ENCODE measurements at places on chromosomes 4 and X.

- no peak for DNase-seq
Measured at GRCh38 chrX:20418379-20419150, 151.9 kb upstream of the RPS6KA3 start.

DNA sequence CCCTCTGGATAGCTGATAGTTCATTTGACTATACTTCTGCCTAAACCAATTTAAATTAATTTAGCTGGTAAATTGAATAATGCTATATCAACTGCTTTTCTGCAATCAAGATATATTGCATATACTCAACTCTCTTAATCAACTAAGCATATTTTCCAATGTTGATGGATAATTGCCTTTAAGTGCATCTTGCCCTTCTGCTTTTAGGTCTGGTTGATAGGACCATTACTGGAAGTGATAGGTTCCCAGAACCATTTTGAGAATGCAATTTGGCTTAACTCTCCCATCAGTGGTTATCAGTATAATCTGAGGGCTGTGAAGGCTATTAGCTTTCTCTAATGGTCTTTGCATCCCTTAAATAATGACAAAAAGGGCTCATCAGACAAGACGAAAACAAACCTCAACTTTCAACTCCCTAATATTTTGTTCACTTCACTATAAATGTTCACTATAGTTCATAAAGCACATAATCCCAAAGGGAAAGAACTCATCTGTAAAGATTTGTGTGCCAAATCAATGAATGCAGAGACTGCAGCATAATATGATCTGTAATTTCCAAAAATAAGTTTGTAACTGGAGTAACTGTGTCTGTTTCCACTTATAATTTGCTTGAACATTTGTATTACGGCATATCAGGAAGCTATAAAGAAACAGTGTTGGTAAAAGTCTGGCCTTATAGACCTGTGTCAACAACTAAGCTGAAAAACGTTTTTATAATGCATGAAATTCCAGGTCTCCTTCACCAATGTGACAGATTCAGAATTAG is 273.6 kb downstream of the FBXO8 start:
- DNase-seq, result no peak

DNA sequence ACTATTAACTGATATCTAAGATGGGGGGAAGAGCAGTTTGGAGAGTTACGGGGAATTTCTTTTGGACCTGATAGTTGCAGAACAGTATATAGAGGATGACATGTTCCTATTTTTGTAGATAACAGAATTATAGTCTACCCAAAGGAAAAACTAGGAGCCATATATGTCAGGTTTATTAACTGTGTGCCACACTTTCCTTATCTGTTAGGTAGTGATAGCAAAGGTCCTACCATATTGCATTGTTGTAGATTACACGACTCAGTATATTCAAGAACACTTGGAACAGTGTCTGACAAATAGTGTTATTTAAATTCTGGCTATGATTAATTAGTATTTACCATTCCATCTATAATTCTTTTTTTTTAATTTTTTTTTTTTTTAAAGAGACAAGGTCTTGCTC is 175.3 kb downstream of the NR3C2 start:
- DNase-seq, result no peak

- no peak for DNase-seq
Measured at GRCh38 chr4:155734065-155734464, 24.8 kb upstream of the GUCY1B1 start.

DNA sequence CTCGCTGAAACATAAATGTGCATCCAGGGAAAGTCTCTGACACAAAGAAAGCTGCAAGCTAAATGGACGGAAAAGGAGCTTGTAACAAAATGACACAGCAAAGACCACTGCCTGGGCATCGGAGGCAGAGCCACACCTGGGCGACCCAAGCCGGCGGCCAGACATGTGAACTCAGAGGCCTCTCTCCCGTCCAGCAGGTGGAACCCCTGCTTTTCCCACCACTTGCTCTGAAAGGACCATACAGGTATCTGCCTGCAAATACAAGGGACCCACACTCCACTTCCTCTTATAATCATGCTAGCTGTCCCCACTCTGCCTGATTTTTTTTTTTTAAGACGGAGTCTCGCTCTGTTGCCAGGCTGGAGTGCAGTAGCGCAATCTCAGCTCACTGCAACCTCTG is 12.0 kb downstream of the CPLX1 start:
- DNase-seq, result no peak

DNA sequence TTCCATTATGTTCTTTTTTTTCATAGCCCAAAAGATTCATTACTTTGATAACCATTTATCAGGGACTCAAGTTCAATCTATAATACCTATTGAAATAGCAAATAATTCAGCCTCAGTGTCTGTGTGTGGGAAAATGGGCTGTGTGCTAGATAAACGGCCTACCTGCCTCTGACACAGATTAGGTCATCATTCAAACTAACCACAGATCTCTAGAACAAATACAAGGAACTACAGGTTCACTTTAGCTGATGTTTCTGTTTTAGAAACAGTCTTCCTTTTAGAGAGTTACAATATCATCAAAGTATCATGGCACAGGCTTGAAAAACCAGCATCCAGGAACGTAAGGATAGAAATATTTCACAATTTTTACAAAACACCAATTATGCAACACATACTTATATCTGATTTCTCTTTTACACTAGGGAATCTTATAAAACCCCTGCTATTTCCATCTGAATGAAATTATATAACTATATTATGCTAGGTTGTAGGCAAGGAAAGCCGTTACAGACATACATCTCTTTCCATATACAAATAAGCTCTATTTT is 56.6 kb upstream of the MAB21L2 start:
- DNase-seq, result no peak

- DNase-seq, result no peak
Measured at GRCh38 chr4:81647388-81647787, 175.7 kb upstream of the RASGEF1B start.

- DNase-seq, result no peak
Measured at GRCh38 chr4:47974566-47974965, 41.9 kb downstream of the CNGA1 start.

DNA sequence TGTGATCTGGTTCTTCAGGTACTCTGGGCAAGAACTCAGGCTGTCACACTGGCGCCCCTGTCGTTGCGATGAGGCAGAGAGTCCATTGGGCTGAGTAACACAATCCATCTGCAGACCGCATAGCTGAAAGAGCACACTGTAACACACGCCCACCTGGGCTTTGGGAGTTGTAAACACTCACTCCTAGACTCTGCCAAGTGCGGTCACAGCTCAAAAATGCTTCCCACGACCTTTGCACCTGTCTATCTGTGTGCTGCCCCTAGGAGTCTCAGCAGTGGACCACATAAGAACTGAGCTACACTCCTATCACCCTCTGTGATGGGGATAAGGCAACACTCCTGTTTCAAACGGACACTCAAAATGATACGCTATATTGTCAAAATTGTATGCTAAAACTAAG is 2028.3 kb downstream of the PCDH7 start:
- DNase-seq, result no peak

- no peak for DNase-seq
Measured at GRCh38 chr4:89492581-89493071, 185.0 kb upstream of the GPRIN3 start.

DNA sequence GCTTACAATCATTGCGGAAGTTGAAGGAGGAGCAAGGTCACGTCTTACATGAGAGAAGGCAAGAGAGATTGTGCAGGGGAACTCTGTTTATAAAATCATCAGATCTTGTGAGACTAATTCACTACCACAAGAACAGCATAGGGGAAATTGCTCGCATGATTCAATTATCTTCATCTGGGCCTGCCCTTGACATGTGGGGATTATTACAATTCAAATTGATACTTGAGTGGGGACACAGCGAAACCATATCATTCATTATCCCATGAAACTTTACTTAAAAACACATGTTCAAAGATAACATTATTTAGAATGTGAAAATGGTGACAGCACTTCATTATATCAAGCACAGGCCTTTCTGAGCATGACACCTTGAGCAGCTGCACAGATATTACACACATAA is 1087.8 kb downstream of the C4orf33 start:
- no peak for DNase-seq

DNA sequence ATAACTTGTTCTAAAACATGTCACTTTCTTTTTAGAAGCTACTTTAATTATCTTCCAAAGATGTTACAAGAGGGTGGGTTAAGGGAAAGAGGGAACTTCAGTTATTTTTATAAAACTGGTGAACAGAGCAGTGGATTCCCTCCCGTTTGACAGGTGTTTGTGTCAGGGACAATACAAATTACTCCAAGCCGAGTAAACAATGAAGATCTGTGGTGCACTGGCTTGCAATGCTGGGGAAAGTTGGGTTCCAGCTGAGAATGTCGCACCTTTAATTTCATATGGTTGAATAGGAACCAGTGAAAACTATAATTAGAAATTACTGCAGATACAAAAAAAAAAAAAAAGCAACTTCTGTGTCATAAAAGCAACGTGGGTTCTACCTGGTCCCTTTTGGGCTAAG is 98.6 kb upstream of the TTC29 start:
- no peak for DNase-seq

- DNase-seq, result no peak
Measured at GRCh38 chr4:65538571-65538970, 131.7 kb downstream of the EPHA5 start.

DNA sequence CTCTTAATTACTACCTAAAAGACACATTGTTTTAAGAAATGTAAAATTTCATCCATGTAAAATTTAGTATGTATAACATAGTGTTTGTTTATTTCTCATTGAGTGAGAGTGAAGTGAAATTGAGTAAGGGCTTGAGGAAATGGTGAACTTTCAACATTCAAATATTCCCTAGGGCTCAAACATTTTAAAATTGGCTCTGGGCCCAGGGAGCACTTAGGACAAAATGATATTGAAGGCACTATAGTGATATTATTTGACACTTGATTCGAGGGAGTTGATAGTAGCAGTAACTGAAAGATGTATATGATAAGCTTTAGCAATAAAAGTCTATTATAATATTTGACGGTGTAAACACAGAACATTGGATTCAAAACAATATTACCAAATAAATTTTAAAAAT is 1244.0 kb upstream of the TENM3 start:
- DNase-seq, result no peak

- DNase-seq, result no peak
Measured at GRCh38 chrX:100915562-100915961, 13.2 kb downstream of the XKRX start.

DNA sequence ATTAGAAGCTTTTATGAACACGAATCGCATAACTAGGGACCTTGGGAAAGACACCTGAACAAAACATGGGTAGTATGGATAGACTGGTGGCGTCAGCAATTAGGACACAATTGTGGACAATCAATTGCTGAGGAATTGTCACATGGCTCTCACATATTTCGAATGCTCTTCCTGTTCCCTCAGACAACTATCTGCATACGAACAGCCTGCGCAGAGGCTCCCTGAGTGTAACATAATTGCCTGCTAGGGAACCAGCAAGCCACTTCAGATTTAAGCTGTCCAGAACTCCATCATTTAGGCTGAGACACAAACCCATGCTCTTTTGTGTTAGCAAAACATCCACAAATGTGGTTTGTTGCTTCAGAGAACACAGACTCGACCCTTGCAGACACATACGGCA is 160.8 kb downstream of the MGST2 start:
- DNase-seq, result no peak

- DNase-seq, result no peak
Measured at GRCh38 chrX:134554291-134554690, 94.3 kb downstream of the HPRT1 start.

GRCh38 chr4:71520850-71521249 is 182.0 kb downstream of the SLC4A4 start:
- no peak for DNase-seq

DNA sequence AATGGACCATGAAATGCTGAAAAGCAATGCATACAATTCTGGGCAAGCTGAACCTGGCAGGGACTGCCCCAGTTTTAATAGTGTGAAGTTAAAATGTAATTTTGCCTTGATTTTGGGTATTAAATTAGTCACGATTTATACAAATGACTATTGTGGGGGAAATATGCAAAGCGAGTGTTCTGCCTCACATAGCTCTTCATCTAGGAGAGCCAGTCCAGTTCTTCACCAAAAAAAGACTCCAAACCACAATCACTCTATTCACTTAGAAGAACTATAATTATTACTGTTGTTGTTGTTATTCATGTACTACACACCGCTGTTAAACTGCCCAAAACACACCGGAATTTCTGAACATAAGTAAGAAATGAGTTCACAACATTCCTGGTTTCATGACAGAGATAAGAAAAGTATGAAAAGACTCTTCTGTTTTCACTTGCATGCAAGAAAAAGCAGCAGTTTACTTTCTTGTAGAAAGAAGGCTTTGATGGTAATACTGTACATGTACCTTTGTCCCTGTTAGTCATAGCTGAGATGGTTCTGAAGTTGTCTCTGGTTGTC is 101.9 kb downstream of the QRFPR start:
- no peak for DNase-seq

DNA sequence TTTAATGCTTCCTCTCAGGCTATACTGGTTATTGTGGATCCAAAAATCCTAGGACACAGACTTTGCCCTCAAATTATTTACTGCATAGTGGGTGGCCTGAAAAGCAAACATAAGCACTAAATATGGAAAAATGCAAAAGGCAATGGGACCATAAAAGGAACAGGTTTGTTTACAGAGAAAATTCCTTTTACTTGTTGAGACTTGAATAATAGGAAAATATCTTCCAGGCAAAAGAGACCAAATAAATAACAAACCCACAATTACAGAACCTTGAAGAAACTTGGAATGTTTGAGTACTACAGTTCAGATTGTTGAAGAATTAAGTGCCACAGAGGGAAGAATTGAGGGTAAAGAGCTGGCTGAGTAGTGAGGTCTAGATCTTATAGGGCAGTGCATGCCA is 711.0 kb downstream of the C4orf33 start:
- no peak for DNase-seq

GRCh38 chr4:143341186-143341755 is 4.6 kb downstream of the GAB1 start:
- no peak for DNase-seq

DNA sequence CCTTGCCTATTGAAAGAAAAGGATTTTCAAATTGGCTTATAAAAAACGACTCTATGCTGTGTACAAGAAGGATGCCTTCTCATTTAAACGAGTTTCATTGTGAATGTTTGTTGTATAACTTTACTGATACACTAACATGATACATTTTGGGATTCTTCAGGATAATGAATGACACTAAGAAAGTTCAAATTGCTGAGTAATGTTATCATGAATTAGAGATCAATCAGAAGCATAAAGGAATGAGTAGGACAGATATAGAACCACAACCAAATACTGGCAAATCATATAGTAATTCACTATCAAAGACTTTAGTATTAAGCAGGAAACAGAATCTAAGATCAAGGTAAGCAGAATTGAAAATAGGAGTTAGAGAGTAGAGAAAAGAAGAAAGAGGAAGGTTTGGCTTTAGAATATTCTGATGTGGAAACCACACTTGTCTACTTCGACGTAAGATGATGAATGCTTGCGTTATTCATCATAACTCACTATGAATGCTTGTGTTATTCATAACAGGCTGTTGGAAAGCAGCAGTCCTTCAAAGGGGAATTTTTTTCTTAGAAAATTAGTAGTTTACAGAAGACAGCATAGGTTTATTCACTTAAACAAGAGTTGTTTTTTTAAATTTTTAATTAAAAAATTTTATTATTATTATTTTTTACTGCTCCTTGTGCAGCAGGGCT is 13.4 kb downstream of the CCDC158 start:
- DNase-seq, result no peak
